ENCODE measurements at places on chromosomes 4 and X.

DNA sequence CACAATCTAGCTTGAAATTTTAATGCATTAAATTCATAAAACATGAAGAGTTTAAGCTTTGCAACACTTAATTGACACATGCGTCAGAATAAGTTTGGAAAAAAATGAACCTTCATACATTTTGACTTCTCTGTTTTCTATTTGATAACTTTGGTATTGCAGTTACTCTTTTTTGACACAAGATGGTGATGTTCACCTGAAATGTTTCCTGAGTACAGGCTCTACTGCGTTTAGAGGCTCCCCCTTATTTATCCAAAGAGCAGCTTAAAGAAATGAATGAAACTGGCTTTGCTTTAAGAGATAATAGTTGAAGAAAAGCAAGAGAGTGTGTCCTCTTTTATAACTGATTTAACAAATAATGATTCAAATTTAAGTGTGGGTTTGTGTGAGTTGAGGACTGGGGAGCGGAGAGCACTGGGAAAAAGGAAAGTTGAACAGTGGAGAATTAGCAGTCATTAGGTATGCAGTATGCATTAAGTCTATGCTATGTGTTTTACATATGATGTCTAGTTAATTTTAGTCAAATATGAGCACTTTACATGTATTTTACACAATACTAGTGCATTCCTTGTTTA, 180.6 kb upstream of the NUDT6 start:
- DNase-seq, result no peak
- no peaks in the 10 kb centered on the region for H3K27me3 ChIP-seq
- H3K36me3 ChIP-seq, result peaks cover 3% of the 10 kb centered on the region
- no peaks in the 10 kb centered on the region for H3K4me1 ChIP-seq
- no peak overlapping the region for H3K27ac ChIP-seq

- DNase-seq, result no peak
- no peak overlapping the region for H3K27ac ChIP-seq
- peaks cover 2% of the 10 kb centered on the region for H3K27me3 ChIP-seq
- H3K36me3 ChIP-seq, result no peaks in the 10 kb centered on the region
These were observed 75.6 kb downstream of the CLDN22 start for GRCh38 chr4:183244506-183244905.

DNA sequence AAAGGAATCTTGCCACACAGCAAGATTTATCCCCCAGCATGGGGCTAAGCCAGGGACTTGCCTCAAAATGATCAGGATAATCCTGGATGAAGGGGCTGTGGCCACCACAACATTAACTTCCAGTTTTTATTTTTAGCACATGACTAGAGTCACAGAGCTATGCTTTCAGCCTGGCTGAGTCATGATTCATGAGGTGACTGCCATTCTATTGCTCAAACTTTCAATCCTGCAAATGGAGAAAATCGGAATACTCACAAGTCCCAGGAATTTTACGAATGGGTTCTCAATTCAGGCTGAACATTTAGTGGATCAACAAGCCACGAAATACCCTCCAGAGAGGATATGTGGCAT, 70.7 kb upstream of the HPGD start:
- peaks cover 2% of the 10 kb centered on the region for H3K27me3 ChIP-seq
- H3K4me1 ChIP-seq, result peaks cover 20% of the 10 kb centered on the region
- no peak overlapping the region for H3K4me3 ChIP-seq
- no peaks in the 10 kb centered on the region for H3K36me3 ChIP-seq
- DNase-seq, result no peak

GRCh38 chrX:118761939-118762707, 34.7 kb downstream of the IL13RA1 start:
- H3K4me1 ChIP-seq, result no peaks in the 10 kb centered on the region
- no peak for DNase-seq
- H3K4me3 ChIP-seq, result no peak overlapping the region
- H3K36me3 ChIP-seq, result no peaks in the 10 kb centered on the region
- H3K27me3 ChIP-seq, result peaks cover 6% of the 10 kb centered on the region

- peaks cover 35% of the 10 kb centered on the region for H3K4me1 ChIP-seq
- peaks cover 3% of the 10 kb centered on the region for H3K36me3 ChIP-seq
- peak overlapping the region; percentile 61 for H3K27ac ChIP-seq
- peaks cover 8% of the 10 kb centered on the region for H3K27me3 ChIP-seq
- H3K4me3 ChIP-seq, result peak overlapping the region; percentile 2
These were observed 86.8 kb upstream of the ETNPPL start for GRCh38 chr4:108849611-108850168.

- no peak for DNase-seq
- no peak overlapping the region for H3K4me3 ChIP-seq
- H3K27me3 ChIP-seq, result no peaks in the 10 kb centered on the region
These were observed 303.0 kb upstream of the GALNT7 start for GRCh38 chr4:172865531-172866127.

DNA sequence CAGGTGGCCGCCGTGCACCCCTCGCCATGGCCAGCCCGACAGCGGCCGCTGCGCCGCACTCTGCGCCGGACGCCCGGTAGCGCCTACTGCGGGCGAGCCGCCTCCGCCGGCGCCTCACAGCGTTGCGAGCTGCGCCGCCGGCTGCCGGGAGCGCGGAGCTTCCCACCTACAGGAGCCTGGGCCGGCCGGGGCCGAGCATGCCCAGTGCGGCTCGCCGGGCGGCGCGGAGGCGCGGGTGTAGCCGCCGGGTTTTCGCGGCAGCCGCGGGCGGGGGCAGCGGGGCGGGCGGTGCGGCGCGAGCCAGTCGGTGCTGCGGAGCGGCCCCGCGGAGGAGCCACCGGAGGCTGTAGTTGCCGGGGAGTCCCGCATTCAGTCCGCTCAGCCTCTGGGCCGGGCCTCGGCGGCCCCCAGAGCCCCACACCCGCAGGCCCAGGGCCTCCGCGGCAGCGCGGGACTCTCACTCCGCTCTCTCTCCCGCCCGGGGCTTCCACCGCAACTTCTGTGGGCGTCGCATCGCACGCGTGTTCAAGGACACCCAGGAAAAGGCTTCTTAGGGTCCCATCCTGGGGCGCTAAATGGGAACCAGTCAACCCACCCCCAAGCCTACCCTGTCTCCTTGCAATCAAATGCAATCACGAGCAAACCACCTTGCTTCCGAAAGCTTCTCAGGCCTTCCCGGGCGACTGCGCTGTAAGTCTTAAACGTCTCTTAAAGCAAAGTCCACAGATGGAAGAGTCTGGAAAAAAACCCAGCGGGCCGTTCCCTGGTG, at the start of gene MFAP3L:
MFAP3L (minus strand) TSS at position 143 of the 769 bp plus-strand sequence. CDS start 20,518 bp downstream, outside the sequence.
- peak within 1 kb of the TSS; percentile 82 for H3K4me3 ChIP-seq
- H3K4me1 ChIP-seq, result peaks cover 16% of the 10 kb centered on the region
- DNase-seq, result peak; percentile 83
- H3K27ac ChIP-seq, result peak within 1 kb of the TSS; percentile 44
- H3K27me3 ChIP-seq, result peaks cover 51% of the 10 kb centered on the region

- peaks cover 16% of the 10 kb centered on the region for H3K4me1 ChIP-seq
- peak overlapping the region; percentile 100 for H3K27ac ChIP-seq
- peak overlapping the region; percentile 98 for H3K4me3 ChIP-seq
- peaks cover 39% of the 10 kb centered on the region for H3K36me3 ChIP-seq
- H3K27me3 ChIP-seq, result no peaks in the 10 kb centered on the region
These were observed 720 bp downstream of the RPL10 start for GRCh38 chrX:154398668-154399526.

DNA sequence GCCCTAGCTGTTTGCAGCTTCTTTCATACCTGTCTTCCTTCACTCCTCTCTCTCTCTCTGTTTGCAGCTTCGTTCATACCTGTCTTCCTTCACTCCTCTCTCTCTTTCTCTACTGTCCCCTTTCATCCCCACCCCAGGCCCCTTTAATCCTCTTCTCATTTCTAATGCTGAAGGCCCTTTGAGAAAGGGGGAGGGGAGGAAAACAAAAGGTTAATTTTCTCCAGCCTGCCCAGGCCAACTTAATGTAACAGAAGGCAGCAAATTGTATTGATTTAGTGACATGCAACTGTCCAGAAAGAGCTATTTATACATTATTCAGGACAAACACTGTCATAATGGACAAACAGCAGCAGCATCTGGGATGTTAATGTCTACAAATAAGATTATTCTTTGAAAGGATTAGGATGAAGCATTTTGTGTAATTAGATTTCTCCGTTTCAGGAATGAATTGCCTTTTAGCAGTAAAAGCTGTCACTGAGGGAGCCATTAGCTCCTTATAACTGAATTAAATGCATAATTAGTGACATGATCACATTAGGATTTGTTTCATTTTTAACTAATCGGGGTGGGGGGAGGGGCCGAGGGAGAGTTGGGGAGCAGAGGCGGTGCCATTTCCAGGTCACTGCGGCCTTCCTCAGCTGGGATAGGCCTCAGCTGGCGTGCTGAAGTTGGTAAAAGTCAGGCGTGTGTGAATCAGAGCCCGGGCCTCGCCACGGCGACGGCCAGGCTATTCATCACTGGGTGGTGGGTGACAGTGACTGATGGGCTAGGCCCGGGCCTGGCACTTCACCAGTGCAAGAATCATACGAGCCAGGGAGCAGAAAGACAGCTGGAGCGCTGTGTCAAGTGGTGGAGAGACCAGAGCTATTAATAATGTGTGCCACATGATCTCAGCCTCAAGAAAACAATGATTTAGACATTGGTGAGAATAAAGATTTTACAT, 174.5 kb downstream of the NKX6-1 start:
- H3K4me1 ChIP-seq, result no peaks in the 10 kb centered on the region
- H3K36me3 ChIP-seq, result no peaks in the 10 kb centered on the region
- no peak overlapping the region for H3K27ac ChIP-seq
- DNase-seq, result no peak
- H3K27me3 ChIP-seq, result no peaks in the 10 kb centered on the region

- DNase-seq, result no peak
- H3K27me3 ChIP-seq, result no peaks in the 10 kb centered on the region
- H3K27ac ChIP-seq, result no peak overlapping the region
These were observed 217.7 kb upstream of the INTU start for GRCh38 chr4:127414951-127415606.

DNA sequence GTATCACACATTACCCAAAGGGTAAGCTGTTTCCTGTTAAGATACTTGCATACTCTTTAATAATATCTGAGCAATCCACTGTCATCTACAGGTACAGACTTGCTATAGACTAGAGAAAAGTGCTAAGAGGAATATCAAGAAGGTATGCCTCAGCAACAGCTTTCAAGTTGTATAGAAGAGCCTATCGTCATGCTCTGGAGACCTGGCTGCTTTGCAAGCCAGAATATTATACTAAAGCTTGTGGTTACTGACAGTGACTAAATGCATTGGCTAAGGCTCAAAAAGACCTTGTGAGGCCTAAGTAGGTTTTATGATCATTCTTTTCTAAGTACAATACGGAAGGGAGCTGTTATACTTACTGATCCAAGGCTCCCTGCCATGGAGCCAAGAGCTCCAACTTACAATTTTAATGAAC, 11.3 kb downstream of the LAMP2 start:
- no peak overlapping the region for H3K4me3 ChIP-seq
- H3K27me3 ChIP-seq, result no peaks in the 10 kb centered on the region
- peak overlapping the region; percentile 69 for H3K27ac ChIP-seq
- peaks cover 25% of the 10 kb centered on the region for H3K36me3 ChIP-seq
- DNase-seq, result no peak

- H3K4me1 ChIP-seq, result no peaks in the 10 kb centered on the region
- no peaks in the 10 kb centered on the region for H3K36me3 ChIP-seq
- no peak overlapping the region for H3K4me3 ChIP-seq
These were observed 253.9 kb downstream of the IL15 start for GRCh38 chr4:141890279-141890678.

DNA sequence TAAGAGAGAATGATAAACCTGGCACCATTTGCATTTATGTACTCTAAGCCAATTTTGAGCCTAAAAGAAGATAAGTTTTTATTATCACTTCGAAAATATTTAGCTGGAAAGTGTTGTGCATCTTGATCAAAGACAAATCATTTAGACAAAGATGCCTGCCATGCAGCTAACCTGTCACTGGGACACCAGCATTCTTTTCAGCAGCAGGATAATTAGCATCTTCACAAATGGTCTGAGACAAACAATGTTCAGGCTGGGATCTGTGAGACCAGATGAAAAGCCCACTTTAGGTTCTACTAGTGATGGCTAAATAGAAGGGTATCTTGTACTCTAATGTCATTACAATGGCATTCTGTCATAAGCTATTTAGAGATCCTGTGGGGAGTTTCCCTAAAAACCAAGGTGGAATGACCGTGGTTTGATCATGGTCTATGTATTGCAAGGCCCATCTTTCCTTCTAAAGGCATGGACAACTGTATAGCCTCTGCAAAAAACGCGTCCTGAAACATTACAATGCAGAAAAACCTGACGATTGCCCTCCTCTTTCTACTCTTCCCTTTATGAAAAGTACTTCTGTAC, 7.2 kb downstream of the PRDM8 start:
- H3K36me3 ChIP-seq, result peaks cover 22% of the 10 kb centered on the region
- H3K27me3 ChIP-seq, result peaks cover 2% of the 10 kb centered on the region
- DNase-seq, result no peak
- no peak overlapping the region for H3K4me3 ChIP-seq
- no peak overlapping the region for H3K27ac ChIP-seq

GRCh38 chr4:131426023-131426758, 1722.9 kb upstream of the PCDH10 start:
- H3K36me3 ChIP-seq, result no peaks in the 10 kb centered on the region
- no peak for DNase-seq
- H3K4me1 ChIP-seq, result no peaks in the 10 kb centered on the region
- H3K27ac ChIP-seq, result no peak overlapping the region
- no peaks in the 10 kb centered on the region for H3K27me3 ChIP-seq

DNA sequence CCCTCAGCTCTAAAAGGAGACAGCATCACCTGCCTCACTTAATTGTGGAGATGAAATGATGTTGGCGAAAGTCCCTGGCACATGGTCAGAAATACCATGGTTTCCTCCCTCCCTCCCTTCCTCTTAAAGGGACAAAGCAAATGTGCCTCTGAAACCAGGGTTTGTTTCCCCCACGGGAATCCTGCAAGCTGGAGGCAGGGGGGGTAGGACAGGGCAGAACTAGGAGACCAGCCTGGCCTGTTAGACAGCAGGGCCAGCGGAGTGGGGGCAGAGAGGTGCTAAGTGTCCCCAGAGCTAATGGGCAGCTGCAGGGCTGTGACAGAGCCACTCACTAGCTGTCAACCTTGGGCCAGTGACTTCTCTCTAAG, 5.7 kb downstream of the RTL5 start:
- H3K36me3 ChIP-seq, result peaks cover 10% of the 10 kb centered on the region
- peaks cover 55% of the 10 kb centered on the region for H3K4me1 ChIP-seq
- H3K27ac ChIP-seq, result no peak overlapping the region
- DNase-seq, result no peak
- H3K27me3 ChIP-seq, result peaks cover 29% of the 10 kb centered on the region

DNA sequence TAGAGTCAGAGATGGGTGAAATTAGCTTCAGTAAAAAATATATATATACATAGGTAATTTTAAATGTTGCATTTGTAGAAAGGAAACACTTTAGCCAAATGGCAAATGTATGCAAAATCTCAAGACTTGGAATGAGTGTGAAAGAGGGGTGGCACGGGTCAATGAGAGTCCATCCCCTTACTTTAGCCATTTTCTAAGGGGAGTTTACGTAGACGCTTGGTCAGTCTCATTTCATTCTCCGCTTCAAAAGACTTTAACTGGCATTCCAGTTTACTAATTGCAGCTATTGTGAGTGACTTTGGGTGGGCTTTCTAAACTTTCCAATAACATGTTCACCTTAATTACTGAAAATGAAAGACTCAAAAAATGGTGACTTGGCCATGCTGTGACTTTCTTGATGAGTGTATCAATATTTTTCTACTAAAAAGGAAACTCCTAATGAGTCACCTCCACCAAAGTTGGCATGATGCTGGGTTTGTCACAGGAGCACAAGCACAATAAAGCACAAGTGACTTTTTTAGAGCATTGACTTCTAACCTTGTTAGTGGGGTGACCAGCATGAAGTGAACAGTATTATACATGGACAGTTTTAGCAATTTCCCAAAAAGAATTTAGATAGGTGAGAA, 356.0 kb upstream of the RASGEF1B start:
- no peak overlapping the region for H3K4me3 ChIP-seq
- H3K36me3 ChIP-seq, result no peaks in the 10 kb centered on the region
- H3K27ac ChIP-seq, result peak overlapping the region; percentile 24
- peaks cover 16% of the 10 kb centered on the region for H3K4me1 ChIP-seq
- DNase-seq, result peak; percentile 21
- no peaks in the 10 kb centered on the region for H3K27me3 ChIP-seq
